ENCODE measurements at places on chromosomes 13 and 19. TPM values are rescaled to one million over a fixed set of nuclear protein-coding genes. Genes with fewer than 3 reads are reported as not detected.

DNA sequence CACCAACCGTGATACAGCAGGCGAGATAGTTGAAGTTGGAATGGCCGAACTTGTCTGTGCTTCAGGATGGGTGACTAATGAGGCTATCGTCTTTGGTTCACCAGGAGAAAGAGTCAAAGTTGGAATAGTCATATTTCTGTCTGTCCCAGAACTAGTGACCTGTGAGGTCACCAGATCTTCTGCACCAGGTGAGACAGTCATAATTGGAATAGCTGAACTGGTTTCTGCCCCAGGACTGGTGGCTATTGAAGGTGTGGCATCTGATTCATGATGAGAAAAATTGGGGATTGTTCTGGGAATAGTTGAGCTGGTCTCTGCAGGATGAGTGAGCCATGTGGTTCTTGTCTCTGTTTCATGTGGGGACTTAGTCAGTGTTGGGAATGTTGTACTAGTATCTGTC is 71.6 kb downstream of the MUC16 start:
- no peak for DNase-seq

DNA sequence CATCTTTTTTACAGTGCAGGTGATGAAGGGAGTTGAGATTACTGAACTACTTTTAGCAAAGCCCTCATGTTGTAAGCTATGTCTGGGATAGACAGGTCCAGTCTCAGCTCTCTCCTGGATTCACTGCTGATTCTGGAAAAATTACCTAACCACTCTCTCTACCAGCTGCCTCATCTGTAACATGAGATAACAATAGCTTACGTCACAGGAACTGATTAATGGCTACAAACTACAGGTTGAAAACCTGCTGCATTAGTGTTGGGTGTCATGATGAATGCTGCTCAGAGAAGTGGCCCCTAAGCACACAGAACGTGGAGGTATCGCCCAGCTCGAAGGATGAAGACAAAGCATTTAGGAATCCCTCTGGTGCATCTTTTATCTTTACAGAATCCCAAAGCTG is 277.8 kb downstream of the ABCC4 start:
- peak; percentile 53 for DNase-seq

GRCh38 chr19:30653646-30654386 is 281.6 kb downstream of the ZNF536 start:
- no peak for DNase-seq

DNA sequence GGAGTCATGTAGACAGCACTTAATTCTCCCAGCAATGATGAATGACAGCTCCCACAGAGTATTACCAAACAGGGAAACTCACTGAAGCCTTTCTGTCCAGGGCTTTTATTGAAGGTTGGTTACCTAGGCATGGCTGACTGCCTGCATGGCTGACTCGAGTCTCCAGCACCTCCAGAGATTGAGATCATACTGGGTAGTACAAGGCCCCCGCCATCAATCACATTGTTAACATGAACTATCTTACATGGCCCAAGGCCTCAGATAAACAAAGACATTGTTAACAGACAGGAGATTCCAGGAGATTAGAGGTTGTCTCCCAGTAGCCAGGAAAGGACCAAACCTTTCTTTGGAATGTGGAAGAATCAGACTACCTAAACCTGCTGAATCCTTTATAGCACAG is 128.3 kb upstream of the LSM14A start:
- no peak for DNase-seq

GRCh38 chr13:90068658-90069057 is 1278.8 kb upstream of the MIR17HG start:
- DNase-seq: no peak

DNA sequence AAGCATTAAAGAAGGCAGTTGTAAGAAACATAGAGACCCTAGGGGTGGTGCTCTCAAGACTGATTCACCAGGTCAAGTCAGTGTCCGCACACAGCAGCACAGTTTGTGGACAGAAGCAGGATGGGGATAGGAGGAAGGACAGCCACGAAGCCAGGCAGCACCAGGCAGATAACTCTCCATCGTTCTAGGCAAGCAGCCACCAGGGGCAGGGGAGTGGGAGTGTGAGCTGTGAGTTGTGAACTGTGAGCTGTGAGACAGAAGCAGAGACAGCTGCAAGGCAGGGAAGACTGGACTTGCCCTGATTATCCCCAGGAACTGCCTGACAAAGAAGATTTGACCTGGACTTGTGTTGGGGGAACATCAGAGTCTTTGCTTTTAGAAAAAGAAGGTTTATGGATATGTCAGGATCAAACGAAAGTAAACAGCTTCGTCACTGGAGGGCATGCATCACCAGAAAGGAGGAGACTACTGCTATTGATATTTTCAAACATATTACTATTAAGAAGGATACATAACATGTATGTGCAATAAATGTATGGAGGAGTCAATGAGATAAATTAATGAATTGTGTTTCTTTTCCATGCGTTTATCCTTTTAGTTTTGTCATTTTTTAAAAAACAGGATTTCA is 286.1 kb downstream of the IRS2 start:
- no peak for DNase-seq

DNA sequence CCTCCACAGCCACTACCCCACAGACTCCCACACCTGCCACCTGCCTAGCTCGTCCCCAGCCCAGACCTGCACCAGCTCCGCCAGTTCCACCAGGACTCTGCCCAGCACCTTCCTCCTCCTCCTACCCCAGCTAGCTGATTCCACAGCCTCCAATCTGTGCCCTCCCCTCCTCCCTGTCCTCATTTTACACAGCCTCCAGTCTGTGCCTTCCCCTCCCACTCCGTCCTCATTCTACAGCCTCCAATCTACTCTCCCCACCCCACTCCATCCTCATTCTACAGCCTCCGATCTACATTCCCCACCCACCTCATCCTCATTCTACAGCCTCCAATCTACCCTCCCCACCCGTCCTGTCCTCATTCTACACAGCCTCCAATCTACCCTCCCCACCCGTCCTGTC is 7.3 kb downstream of the MYDGF start:
- DNase-seq: no peak

- DNase-seq: no peak
These were observed 12.8 kb downstream of the KCTD12 start for GRCh38 chr13:76873445-76873844.

GRCh38 chr19:15900504-15900903 is 2.6 kb upstream of the CYP4F2 start:
- DNase-seq: no peak

DNA sequence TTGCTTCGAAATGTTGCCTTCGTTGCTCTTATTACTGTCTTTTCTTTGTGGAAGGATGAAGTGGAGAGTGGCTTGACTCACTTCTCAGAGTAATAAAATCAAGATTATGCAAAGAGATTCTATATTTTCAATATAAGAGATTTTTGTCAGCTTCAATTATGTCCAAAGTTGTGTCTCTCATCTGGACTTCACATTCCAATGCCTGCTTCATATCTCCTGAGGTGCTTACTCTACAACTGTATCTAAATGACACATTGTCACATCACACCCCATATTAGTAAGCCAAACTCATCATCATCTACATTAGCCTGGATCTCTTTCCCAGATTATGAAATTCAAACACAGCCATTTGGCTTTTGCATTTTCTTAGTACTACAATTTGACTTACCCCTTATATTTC is 409.4 kb downstream of the DACH1 start:
- DNase-seq: no peak

GRCh38 chr19:51002542-51003311 is 1.3 kb upstream of the KLK8 start:
- DNase-seq: peak; percentile 9

GRCh38 chr13:111789011-111789410 is 277.9 kb upstream of the SOX1 start:
- no peak for DNase-seq

GRCh38 chr13:40776232-40776631 is 5.2 kb upstream of the MRPS31 start:
- DNase-seq: no peak

DNA sequence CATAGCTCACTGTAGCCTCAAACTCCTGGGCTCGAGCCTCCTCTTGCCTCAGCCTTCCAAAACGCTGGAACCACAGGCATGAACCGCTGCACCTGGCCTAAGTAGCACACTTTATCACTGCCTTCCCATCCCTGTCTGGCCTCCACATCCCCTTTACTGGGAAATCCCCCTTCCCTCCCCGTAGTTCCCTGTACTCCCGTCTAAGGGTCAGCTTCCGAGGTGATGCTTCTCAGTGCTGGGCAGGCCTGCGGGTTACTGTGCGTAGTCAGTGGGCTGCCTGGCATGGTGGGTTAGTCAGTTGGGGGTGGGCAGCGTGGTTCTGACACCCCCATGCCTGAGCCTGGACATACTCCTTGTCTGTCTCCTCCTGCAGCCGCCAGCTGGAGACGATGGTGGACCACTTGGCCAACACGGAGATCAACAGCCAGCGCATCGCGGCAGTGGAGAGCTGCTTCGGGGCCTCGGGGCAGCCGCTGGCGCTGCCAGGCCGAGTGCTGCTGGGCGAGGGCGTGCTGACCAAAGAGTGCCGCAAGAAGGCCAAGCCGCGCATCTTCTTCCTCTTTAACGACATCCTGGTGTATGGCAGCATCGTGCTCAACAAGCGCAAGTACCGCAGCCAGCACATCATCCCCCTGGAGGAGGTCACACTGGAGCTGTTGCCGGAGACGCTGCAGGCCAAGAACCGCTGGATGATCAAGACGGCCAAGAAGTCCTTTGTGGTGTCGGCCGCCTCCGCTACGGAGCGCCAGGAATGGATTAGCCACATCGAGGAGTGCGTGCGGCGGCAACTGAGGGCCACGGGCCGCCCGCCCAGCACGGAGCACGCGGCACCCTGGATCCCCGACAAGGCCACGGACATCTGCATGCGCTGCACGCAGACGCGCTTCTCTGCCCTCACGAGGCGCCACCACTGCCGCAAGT is 8.4 kb downstream of the PLEKHF1 start:
- DNase-seq: no peak

- no peak for DNase-seq
These were observed 100.0 kb upstream of the PCDH9 start for GRCh38 chr13:67330149-67330548.

DNA sequence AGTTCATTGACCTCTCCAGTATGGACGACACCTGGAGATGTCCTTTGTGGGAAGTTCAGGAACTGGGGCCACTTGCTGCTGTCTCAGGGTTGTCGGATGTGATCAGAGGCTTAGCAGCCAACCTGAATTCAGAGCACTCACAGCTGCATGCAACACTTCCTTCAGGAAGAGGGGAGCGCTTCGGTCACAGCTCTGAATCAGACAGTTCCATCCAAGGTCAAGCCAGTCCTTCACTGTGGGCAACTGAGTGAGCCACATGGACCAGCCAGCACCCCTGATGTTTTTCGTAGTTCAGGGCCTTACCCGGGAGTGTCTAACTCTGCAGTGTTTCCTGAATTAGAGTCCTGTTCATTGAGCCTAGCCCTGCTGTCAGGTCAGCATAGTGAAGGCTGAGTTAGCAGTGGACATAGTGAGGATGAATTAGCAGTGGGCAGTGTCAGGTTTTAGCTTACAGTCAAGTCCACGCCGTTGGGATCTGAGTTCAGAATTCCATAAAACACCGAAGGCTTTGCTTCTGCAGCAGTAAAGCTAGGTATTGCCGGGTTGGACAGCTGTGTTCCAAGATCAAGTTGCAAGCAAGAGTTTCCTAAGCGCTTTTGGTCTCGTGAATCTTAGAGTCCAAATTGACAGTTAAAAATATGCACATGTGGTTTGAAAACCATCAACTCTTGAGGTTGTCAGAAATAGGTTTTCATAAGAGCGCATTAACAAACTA is 5.1 kb downstream of the ZNF555 start:
- DNase-seq: no peak

GRCh38 chr13:33994826-33995502 is 177.0 kb downstream of the RFC3 start:
- peak; percentile 2 for DNase-seq

DNA sequence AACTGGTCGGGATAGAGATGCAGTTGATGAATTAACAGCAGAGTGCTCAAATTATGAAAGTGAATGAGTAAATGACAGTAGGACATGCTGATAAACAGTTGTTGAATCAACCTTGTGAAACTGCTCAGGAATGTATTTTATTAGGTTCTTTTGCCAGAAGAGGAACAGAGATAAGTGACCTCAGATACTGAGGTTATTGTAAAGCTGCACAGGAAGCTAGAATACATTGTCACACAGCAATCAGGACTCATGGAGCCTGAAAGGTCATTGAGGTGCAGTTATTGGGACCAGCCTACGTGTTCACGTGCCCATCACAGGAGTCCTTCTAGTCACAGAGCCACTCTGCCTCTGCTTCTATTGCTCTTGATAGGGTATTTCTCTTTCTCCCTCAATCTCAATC is 47.5 kb upstream of the MED4 start:
- DNase-seq: no peak

- no peak for DNase-seq
These were observed 16.5 kb upstream of the IL17D start for GRCh38 chr13:20686863-20687579.

DNA sequence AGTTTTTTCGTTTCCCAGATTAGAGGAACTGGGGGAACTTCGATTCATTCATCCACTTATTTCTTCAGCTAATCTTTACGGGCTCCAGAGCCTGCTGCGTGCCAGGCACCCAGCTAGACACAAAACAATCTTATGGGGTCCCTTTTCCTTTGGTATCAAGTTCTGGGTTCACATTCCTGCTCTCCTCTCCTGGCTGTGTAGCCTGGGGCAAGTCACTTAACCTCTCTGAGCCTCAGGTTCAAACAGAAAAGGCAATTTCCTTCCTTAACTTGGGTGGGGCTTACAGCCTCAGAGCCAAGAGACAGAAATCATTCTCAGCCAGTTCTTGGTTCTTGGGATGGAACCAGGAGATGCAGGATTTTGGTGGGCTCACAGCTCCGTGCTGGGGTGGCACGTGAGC is 5.9 kb downstream of the SHD start:
- DNase-seq: no peak

DNA sequence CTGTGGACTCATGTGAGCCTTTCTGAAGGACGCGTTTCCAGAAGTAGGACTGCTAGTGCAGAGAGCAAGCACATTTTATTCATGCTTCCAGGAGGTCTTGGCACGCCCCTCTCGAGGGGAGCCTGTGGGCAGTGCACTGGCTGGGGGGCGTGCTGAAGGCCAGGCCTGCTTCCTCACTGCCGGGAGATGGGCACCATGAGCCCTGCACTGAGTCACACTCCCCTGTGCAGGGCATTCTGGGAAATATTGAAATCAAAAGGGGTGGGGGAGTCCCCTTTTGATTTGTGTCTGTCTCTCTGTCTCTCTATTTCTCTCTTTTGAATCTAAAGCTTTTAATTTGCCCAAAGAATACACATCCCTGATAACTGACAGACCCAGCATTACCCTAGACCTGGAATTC is 34.0 kb downstream of the DPF1 start:
- peak; percentile 9 for DNase-seq

CYP2A6 gene
- not detected for total RNA-seq

KRTDAP gene
- total RNA-seq: not detected

ATXN8OS gene
- total RNA-seq: not detected

ZNF573 gene
- total RNA-seq: 11.9 TPM

Measured in MCF 10A (cell line).